Stimulated activated naive CD4-positive, alpha-beta T cell treated with Interleukin-2 at 50 U/mL for 16 hours (primary cell): ENCODE measurements at places on chromosomes 1 and 21.

GRCh38 chr1:236083650-236084385 lies 18.9 kb upstream of the NID1 start:
- DNase-seq: no peak

- DNase-seq: no peak
These were observed 153.0 kb downstream of the KCTD3 start for GRCh38 chr1:215720126-215720525.

DNA sequence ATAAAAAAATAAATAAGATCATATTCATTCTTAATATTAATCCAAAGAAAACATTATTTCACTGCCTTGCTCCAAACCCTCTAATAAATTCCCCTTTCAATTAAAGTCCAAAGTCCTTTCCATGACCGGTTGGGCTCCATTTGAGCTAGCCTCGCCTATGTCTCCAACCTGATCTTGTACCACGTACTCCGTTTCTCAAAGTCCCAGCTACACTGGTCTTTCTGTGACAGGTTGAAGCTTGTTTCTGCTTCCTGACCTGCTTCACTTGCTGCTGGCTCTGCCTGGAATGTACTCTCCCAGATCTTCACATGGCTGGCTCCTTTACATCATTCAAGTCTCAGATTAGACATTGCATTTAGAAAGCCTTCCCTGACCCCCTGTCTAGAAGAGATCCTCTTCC lies 16.4 kb downstream of the RPL5 start:
- no peak for DNase-seq

- no peak for DNase-seq
These were observed 122.3 kb downstream of the XCL2 start for GRCh38 chr1:168421399-168422004.

DNA sequence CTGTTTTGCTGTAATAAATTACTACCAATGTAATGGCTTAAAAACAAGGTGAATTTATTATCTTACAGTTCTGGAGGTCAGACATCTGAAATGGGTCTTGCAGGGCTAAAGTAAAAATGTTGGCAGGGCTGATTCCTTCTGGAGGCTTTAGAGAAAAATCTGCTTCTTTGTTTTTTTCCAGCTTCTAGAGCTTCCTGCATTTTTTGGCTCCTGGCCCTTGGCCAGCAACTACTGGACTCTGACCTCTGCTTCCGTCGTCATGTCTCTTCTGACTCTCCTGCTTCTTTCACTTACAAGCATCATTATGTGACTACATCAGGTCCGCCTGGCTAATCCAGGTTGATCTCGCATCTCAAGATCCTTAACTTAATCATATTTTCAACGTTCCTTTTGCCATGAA lies 350.9 kb downstream of the S1PR1 start:
- DNase-seq: no peak
